ENCODE measurements at places on chromosomes 5 and 9.
A peak's percentile ranks its signal among the peaks of the same experiment; 100 is the strongest.

DNA sequence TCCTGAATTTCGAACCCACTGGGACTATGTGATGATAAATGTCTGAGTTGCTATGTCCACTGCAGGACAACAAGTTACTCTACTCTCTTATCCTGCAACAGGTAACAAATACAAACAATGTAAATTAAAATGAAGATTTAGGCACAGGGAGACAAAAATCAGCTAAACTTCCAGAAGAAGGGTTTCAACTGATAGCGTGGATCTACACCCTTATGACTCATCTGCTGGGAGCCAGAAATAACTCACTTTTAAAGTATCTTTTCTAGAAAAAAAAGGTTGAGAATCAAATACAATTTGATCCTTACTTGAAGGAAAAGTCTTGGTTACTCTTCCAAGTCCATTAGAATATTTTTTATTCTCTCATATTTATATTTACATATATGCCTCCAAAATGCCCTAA lies 21.4 kb downstream of the PJA2 start:
- no peak for DNase-seq

DNA sequence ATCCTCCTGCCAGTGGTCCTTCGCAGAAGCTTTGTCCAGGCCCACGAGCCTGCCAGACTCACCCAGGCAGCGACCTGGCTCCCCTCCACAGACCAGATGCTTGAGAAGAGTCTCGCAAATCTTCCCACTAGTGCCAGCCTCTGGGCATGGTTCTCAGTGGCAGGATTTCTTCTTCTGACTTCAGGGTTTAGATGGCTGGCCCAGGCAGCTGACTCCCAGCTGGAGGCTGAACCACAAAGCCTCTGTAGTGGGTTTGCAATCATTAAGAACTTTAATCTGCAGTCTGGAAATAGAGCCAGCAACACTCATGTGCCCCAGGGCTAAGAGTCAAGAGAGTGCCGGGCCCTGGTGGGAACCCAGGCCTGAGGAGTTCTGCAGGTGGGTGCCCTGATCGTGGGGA lies 90.6 kb upstream of the ICE1 start:
- no peak for DNase-seq

DNA sequence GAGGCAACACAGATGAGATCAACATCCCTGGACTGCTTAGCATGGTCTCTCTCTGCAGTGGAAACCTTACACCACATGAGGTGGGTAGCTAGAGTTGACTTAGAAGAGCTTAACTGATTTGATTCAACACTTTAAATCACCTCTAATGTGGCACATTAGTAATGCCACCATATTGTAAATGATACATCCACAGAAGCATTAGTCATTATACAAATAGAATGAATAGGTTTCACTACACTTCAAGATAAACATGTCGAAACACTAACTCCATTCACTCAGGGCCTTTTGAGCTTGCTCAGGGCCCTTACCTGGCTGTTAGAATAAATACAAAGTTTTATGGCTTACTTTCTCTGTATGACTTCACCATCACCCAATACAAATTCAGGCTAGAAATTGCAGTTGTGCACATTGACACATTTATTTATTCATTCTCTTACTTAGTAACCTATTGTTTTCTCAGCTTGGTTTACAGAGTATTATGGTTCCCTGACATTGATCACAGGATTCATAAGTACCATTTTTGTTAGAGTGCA lies 9.3 kb upstream of the SMAD5 start:
- DNase-seq, result no peak

DNA sequence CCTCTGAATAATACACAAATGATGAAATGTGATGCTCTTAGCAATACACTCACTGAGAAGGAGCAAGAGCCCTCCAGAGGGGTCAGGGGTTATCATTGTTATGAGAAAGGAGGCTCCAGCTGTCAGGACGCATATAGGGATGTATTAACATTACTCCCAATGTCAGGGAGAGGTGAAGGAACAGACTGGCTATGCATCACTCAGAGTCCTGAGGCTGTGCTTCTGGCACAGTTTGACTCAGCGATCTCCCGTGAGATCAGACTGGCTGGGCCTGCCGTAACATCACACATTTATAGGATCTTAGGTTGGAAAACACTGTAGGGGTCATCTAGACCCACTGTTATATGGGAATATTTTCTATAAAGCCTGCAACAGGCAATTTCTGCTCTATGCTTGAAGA lies 226.5 kb upstream of the GLRA1 start:
- no peak for DNase-seq

DNA sequence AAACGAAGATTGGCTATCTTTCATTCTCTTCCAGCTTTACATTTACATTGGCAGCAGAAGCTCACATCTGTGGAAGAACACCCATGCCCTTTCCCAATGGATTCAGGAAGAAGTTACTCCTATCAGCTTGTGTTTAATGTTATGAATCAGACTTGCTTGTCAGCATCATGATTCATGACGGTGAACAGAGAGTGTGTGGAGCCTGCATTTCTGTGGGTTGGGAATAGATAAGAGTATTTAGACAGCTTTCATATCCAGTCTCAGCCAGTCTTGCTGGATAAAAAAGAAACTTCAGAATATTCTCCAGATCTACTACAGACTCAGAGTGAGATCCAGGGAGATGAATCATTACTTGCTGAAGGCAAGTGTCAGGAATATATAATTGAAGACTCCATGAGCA lies 812.9 kb upstream of the ZNF608 start:
- DNase-seq, result peak; percentile 96

GRCh38 chr9:72818385-72818784 lies 134.5 kb downstream of the ALDH1A1 start:
- no peak for DNase-seq

GRCh38 chr9:19946441-19947109 lies 157.7 kb upstream of the SLC24A2 start:
- DNase-seq, result no peak

DNA sequence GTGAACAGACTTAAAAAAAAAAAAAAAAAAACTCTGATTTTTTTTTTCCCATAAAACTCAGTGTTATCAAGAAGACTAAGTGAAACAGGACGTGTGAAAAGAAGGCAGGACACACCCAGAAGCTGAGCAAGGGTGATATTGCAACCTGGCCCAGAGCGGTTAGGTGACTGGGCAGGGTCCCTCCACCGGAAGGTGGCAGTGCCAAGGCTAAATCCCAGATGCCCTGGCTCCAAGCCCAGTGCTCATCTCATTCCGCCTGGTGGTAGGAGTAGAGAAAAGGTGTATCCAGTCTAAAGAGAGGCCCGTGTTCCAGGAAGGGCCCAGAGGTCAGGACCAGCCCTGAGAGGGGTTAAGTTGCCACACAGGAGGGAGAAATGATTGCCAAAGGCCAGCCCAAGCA lies 51.5 kb upstream of the SAP30L start:
- no peak for DNase-seq

- no peak for DNase-seq
These were observed 41.3 kb downstream of the LRSAM1 start for GRCh38 chr9:127492616-127493015.

GRCh38 chr9:129140397-129141065 lies 29.3 kb downstream of the PTPA start:
- peak; percentile 47 for DNase-seq

GRCh38 chr9:24464319-24464951 lies 81.3 kb downstream of the IZUMO3 start:
- peak; percentile 4 for DNase-seq

DNA sequence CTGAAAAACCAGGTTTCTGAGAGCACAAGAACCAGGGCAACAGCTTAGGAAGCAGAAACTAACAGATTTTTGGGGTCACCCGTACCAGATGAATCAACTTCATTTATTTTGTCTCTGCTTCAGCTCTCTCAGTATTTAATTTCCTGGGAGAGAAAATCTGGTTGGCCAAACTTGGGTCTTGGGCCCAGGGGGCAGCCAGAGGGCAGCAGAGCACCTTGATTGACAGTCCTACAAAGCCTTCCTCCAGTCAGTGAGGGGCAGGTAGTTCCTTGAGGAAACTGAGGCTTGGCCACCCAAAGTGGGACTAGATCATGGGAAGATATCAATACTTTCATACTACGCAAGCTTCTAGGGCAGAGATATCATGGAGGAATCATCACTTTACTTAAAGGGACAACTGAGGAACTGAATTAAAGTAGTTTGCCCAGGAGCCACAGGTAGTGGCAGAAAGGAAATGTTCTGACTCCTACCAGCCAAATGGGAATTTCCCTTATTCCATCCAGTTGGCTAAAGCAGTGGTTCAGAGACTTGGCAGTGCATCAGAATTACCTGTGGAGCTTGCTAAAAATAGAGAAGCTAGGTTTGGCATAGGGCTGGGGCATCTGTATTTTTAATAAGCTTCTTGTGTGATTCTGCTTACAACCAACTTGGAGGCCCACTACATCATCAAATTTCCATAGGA lies 21.5 kb upstream of the ARHGAP26 start:
- no peak for DNase-seq

- DNase-seq, result peak; percentile 87
These were observed 9.3 kb upstream of the EDIL3 start for GRCh38 chr5:84393969-84394368.

GRCh38 chr9:133290751-133291302 lies 15.8 kb upstream of the ABO start:
- no peak for DNase-seq

DNA sequence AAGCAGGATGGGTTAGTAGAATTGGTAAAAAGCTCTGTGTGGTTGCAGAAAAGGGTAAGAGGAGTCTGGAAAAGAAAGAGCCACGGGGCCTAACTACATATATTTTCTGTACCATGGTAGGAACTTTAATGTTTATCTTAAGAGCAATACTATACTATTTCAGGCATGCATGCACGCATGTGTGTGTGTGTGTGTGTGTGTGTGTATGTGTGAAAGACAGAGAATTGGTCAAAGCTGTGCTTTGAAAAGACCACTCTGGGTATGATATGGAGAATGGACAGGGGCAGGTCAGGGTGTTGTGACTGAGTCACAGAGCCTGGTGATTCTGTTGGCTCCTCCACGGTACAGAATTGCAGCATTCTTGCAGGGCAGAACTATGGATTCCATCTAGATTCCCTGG lies 339.3 kb downstream of the SLIT3 start:
- DNase-seq, result no peak

DNA sequence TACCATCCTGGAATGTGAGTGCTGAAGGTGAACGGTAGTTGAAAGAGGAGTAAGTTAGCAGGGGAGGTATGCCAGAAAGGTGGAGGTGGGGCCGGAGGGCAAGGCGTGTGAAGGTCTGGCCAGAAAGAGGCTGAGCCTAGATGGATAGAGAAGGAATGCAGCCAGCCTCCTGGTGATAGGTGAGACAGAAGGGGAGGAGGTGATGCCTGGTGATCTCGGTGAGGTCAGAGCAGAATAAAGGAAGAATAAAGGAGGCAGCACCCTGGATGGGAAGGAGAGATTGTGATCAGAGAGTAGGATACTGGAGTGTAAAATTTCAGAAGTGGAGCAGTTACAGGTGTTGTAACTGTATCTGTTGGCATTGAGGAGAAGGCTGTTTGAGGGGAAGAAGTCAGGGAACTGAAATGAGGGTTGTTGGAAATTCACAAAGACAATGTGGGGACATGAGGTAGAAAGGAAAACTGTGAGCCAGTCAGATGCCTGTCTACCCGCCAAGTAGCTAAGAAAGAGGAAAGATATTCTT lies 2.0 kb downstream of the GNG10 start:
- no peak for DNase-seq

- no peak for DNase-seq
These were observed 77.0 kb downstream of the CSNK1A1 start for GRCh38 chr5:149474198-149474597.

DNA sequence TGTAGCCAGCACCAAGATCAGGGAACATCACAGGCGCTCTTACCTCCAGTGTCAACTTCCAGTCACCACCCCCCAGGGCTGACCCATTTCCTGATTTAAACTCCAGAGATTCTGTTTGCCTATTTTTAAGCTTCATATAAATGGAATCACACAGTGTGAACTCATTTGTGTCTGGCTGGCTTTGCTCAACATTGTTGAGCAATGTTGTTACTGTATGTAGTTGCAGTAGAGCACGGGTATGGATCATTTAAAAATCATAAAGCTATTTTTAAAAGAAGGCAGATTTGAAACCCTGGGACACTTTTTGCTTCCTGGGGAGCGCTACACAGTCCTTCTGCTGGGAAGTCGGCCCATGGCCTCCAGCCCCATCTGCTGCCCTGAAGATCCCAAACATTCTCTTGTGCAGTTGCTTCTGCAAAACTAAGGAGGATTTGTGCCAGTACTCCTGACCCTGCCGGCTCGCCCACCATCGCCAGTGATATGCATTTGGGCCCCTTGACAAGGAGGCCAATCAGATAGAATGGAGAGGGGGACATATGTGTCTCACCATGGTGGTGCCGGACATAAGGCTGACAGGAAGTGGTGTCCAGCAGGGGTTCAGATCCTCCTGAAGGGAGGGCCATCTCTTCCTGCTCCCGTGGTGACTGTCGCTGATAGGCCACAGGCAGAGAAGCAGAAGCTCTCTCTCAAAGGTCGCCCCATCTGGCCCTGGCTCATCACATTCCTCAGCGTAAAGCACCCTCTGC lies 13.3 kb downstream of the DCANP1 start:
- DNase-seq, result no peak

- DNase-seq, result no peak
These were observed 53.7 kb downstream of the RICTOR start for GRCh38 chr5:39020458-39020857.

- no peak for DNase-seq
These were observed 301.5 kb upstream of the ACTBL2 start for GRCh38 chr5:57784121-57784520.

- DNase-seq, result no peak
These were observed 9.1 kb upstream of the C1QTNF2 start for GRCh38 chr5:160379511-160379910.

GRCh38 chr5:94407023-94407422 lies 211.4 kb downstream of the KIAA0825 start:
- no peak for DNase-seq

Measured in brain microvascular endothelial cell (primary cell).